ENCODE measurements at places on chromosomes 5 and 9. TPM values are rescaled to one million over a fixed set of nuclear protein-coding genes. Genes with fewer than 3 reads are reported as not detected.

GRCh38 chr9:113837334-113837733 lies 38.8 kb upstream of the ZNF618 start:
- peak; percentile 7 for DNase-seq

Gene GDF9
- polyA plus RNA-seq = 0.08 TPM

DNA sequence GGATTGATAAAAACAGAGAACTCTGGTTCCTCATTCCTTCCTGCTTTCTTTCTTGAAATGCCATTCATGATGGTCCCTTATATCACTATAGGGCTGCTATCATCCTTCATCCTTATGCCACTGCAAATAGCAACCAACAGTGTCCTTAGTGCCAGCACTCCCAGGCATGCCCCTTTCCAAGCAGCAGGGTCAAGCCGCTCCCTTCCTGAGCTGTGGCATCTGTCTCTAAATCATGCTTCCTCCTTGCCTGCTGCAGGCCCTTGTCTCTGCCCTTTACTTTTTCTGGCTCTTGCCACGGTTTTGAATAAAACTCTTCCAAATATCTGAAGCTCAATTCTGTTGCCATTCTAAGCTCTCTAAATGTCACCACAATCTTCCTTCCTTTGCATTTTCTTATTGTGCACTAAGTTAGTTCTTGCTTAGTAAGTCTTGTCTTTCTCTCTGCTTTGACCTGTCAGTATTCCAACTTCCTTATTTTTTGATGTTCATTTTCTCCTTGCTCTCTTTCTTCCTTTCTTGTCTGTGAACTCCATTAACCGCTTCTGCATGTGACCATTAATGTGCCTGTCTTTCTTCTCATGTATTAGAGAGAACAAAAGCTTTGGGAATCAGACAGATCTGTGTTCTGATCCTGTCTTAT lies 19.9 kb downstream of the TLR4 start:
- no peak for DNase-seq

Gene TICAM2
- 2.0 TPM for polyA plus RNA-seq

Gene FUT7
- not detected for polyA plus RNA-seq

Gene SVEP1
- not detected for polyA plus RNA-seq

DNA sequence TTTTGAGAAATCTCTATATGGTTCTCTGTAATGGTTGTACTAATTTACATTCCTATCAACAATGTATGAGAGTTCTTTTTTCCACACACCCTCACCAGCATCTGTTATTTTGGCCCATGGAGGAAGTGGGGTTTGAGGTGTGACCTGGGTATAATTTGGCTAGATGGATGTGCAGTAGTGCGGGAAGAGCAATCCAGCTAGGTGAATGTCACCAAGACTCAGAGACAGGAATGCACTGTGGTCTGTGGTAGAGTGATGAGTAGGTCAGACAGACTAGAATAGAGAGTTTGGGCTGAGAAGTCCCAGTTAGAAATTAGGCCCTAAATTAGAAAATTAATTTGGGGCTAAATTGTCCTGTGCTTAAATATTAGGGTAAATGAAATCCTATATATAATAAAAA lies 32.8 kb upstream of the PIP5K1B start:
- DNase-seq = no peak

DNA sequence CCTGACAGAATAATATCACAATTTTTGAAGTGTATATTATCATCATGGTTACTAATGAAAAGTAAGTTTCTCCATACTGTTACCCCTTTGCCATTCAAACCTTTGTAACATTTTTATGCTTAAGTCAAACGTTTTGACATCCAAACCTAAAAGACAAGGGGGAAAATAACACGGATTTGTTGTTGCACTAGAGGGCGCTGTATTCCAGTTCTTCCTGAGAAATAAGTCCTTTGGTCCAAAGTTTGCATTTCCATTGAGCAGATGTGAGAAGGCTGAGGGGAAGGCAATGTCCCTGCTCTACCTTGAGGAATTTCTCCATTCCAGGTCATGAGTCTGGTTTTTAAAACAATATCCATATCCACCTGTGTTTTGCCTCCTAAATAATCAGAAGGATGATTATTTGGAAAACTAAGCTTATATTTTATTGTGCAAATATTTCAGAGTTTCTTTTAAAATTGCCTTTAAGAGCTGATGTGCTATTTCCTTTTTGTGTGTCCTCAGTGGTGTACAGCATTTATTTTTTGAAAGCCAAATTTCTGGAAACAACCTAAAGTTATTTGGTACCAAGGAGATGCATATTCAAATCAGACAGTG lies 9.7 kb downstream of the LECT2 start:
- peak; percentile 44 for DNase-seq

DNA sequence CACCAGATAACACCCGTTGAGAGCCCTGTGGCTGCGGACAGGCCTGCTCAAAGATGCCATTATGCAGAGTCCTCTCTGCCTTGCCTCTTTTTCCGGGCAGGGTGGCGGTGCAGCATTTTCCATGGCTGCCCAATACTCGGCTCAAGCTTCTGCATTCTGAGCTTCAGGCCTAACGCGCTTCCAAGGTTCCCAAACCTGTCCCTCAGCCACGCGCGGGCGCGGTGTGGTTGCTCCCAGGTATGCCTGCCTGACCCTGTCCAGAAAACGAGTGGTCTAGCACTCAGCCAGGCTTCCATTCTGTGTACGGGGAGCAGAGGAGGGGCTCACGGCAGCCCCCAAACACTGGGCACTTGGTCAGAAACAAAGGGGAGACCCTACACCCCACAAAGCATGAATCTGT lies 27.9 kb upstream of the CNOT6 start:
- no peak for DNase-seq

GRCh38 chr5:132074091-132074771 lies 642 bp downstream of the CSF2 start:
- no peak for DNase-seq

DNA sequence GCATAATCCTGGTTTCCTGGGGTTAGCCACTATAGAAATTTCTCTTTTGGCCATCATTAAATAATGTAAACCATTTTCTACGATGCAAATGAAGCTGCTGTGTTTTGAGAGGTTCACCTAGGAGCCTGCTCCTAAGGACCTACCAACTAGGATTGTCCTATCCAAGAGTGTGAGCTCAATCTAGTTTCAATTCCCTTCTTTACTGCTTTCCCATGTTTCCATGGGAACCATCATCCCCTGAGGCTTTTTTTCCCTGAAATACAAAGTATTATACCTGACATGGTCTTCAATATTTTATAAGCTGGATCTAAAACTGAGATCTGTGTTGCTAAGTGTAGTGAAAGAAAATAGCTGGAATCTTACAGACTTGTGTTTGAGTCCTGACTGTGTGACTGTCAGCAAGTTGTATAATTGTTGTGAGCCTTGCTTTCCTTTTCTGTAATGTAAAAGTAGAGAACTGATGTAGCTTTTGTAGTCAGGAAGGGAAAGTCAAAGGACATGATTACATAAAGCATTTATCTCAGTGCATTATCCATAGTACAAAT lies 453.2 kb downstream of the PRR16 start:
- no peak for DNase-seq

- DNase-seq = no peak
Observed at GRCh38 chr5:37859805-37860204, 20.0 kb upstream of the GDNF start.

GRCh38 chr5:181190711-181191525 lies 14.1 kb downstream of the TRIM7 start:
- DNase-seq = peak; percentile 42

DNA sequence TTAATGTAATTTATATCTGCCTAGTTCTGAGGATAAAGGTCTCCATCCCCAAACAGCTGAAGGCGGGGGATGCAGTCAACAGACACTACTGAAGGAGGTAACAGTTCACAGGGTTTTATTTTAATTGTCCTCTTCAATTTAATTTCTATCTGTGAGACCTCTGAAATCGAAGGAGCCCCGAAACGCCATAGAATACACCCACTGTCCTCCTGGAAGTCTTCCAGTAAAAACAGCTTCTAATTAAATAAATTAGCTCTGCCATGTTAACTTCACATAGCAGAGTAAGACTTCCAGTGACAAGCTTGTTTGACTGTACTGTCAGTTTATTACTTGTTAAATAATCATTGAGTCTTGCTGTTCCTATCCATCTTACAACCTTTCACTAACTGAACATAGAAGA lies 193.5 kb downstream of the SEC61B start:
- no peak for DNase-seq

Gene ZNF883
- polyA plus RNA-seq = 1.7 TPM

Gene RANBP17
- 1.4 TPM for polyA plus RNA-seq

DNA sequence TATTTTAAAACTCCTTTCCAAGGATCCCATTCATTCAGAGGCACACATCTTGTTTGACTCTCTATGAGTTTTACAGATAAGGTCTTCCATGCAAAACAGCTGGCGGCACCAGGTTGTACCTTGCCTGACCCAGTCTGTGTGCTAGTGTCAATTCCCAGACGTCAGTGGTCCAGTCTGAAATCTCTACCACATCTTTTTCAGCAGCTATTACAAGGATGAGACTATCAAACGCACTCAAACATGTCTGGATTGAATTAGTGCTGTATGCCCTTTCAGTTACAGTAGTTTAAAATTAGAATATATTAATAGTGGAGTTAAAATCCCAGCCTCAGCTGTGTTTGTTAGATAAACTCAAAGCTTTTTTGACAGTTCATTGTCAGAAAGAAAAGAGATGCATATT lies 11.7 kb downstream of the CDC14B start:
- DNase-seq = no peak

Gene TEX48
- polyA plus RNA-seq = not detected

Gene IRX1
- 11.8 TPM for polyA plus RNA-seq

Gene ZER1
- 10.4 TPM for polyA plus RNA-seq

Gene EGFLAM
- polyA plus RNA-seq = 0.50 TPM

GRCh38 chr5:107687937-107688336 lies 17.2 kb upstream of the EFNA5 start:
- peak; percentile 62 for DNase-seq

DNA sequence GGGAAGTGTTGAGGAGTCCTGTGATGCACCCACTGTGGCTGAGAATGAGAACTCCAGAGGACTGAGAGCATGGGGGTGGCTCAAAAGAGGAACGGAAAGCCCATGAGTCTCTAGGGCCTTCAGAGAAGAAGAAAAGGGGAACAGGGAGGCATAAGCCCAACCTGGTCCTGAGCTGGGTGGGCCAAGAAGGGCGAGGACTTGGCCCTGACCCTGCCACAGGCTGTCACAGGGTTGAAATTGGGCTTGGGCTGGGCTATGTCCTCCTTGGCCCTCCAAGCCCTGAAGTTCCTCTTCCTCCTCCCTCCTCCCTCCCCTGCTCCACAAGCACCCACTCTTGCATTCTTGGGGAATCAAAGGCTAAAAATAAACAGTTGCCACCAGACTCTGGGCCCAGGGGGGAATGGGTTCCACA lies 49.3 kb upstream of the PPARGC1B start:
- no peak for DNase-seq

DNA sequence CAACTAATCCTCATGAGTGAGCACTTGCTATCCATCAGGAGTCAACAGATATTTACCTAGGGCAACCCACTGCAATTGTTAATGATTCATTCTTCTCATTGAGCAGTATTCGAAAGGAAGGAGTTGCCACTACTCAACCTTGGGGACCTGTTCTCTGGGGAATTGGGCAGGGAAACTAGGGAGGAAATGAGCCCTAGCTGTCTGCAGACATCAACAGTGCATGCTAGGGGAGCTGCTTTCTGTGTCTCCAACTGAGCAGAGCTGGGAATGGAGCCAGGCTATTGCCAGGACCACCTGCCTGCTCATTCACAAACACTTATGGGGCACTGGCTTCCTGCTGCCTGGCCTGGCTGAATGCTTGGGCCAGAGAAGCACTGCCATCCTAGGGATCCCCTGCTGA lies 183.4 kb downstream of the TMEM38B start:
- no peak for DNase-seq

DNA sequence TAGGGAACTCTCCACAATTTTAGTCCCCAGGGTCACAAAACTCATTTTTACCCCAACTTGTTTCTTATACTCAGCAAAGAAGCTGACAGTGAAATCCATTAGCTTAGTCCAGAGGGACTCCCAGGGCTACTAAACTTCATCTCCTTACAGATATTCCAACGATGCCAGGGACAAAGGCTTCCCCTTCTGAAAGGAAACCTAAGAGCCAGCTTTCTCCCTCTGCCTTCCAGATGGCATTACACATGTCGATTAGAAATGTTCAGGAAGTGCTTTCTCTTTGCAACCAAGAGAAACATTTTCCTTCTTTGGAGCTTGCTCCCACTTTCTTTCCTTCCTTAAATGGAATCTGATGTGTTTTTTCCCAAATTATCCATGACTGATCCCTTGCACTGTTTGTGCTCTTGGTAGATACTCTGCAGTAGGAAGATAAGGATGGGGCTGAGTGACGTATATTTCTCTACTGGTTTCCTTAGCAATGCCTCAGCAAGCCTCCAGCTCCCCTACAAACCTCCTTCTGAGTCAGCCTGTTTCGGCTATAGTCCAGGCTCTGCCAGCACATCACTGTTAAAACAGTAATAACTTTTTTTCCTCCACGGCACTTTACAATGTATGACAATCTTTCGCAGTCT lies 43.0 kb upstream of the HTR4 start:
- no peak for DNase-seq

- DNase-seq = no peak
Observed at GRCh38 chr9:89466451-89467277, 31.2 kb downstream of the SEMA4D start.

DNA sequence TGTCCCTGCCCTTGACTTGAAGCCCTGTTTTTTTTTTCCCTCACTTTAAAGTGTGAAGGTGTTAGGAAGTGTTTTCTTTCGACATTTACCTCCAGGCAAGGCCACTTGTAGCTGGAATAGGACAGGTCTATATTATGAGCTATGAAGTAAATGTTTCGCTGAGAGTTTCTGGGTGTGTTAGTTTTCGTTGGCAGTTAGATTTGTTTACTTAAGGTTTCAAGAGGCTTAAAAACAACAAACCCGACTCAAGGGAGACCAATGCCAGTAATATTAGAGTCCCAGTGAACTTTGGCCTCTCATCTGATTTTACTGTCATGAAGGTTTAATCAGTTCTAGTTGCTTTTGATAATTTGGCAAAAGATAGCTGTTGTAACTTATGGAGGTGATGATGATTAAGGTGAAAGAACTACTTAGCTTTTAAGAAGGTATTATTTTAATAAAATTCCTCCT lies 25.2 kb downstream of the OCLN start:
- no peak for DNase-seq

Gene DIMT1
- 30.1 TPM for polyA plus RNA-seq

Gene IL3
- polyA plus RNA-seq = not detected

GRCh38 chr5:57831090-57831489 lies 348.5 kb upstream of the ACTBL2 start:
- no peak for DNase-seq

DNA sequence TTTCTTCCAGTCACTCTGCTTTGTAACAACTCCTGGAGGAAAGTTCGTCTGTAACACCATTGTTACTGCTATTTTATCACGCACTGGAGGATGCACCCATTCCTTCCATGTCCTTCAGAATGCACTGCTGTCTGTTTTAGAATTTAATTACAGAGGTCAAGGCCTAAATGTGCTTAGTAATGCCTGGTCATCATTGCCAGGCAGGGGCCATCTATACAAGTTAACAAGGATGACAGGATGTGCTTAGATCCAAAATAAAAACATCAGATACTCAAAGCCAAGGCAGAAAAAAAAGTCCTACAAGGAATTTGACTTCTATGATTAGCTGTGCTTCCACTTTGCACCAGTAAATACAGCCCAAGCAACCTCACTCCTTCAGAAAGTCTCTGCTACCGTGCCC lies 371.4 kb downstream of the SEMA5A start:
- no peak for DNase-seq
